GM06990 (cell line): ENCODE measurements at places on chromosomes 11 and 22.

- no peak for DNase-seq
Observed at GRCh38 chr22:49299821-49300231, 527.8 kb downstream of the BRD1 start.

DNA sequence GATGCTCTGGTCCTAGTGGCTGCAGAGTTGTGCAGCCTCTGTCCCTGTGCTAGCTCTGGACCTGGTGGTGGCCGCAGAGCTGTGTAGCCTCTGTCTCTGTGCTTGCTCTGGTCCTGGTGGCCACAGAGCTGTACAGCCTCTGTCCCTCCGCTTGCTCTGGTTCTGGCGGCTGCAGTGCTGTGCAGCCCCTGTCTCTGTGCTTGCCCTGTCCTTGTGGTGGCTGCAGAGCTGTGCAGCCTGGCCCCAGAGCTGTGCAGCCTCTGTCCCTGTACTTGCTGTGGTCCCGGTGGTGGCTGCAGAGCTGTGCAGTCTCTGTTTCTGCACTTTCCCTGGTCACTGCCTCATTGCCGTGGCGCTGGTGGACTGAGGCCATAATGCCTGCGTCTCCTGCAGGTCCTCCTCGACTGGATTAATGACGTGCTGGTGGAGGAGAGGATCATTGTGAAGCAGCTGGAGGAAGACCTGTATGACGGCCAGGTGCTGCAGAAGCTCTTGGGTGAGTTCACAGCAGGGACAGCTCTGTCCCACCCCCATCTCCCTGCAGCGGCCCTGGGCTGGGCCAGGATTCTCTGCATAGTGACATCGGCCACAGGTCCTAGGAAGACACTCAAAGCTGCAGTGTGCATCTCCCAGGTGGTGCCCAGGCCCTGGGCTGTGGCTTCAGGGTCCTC lies 61.9 kb upstream of the PARVG start:
- DNase-seq, result no peak

GRCh38 chr22:24389680-24390079 lies 37.7 kb upstream of the ADORA2A start:
- DNase-seq, result no peak

- peak; percentile 34 for DNase-seq
Observed at GRCh38 chr11:88327462-88328143, 9.9 kb downstream of the CTSC start.

DNA sequence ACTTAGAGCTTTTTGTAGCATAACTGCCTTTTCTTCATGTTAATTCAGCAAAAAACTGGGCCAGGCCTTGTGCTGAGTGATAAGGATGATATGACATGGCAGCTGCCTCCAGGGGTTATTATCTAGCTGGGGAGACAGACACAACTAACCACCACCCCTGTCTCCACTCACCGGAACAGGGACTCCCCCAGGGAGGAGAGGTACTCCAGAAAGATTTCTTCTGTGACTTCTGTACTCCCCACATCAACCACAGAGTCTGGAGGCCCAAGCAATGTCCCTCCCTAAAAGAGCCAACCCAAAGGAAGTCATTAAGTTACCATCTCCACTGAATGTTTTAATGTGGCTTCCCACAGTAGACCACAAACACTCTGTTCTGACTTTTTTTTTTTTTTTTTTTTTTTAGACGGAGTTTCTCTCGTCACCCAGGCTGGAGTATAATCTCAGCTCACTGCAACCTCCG lies 14.3 kb upstream of the PMM1 start:
- peak; percentile 62 for DNase-seq

DNA sequence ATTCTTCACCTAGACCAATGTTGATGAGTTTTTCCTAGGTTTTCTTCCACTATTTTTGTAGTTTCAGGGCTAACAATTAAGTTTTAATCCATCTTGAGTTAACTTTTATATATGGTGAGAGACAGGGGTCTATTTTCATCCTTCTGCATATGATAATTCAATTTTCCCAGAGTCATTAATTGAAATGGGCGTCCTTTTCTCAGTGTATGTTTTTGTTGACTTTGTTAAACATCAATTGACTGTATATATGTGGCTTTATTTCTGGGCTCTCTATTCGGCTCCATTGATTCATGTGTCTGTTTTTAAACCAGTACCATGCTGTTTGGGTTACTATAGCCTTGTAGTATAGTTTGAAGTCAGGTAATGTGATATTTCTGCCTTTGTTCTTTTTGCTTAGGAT lies 282.1 kb downstream of the INSC start:
- DNase-seq, result no peak

DNA sequence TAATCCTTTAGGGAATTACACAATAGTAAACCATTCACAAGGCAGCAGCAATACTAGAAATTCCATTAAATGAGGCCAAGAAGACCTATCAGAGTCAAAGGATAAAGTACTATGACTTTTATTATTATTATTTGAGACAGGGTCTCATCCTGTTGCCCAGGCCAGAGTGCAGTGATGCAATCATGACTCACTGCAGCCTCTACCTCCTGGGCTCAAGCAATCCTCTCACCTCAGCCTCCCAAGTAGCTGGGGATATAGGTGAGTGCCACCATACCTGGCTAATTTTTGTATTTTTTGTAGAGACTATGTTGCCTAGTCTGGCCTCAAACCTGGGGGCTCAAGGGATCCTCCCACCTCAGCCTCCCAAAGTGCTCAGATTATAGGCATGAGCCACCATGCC lies 51.8 kb downstream of the TTC28 start:
- DNase-seq, result no peak

DNA sequence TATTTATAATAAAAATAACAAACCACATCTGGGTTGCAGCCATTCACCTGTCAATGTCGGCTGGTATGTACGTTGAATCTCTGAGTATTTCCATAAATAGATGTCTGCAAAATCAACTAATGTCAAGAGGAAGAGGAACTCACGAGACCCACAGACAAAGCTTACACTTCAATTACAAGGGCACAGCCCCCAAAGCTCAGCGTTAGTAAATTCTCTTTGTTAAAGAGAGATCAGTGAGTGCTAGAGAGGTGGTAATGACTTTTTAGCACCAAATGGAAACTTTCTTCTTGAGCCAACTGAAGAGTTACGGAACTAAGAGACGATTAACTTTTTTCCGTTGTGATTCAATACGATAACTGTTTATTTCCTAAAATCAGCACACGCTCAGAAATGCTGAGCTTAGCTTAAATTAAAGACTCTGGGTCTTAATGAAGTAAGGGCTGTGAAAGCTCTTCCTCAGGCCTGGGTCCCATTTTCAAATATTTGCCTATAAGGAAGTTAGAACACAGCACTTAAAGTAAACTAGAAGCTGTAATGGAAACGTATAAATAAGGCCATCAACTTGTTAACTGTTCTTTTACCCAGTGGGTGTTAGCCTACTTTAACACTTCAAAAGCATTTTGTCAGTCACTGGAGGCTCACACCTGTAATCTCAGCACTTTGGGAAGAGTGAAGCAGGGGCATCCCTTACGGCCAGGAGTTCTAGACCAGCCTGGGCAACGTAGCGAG lies 22.8 kb upstream of the TFIP11 start:
- peak; percentile 44 for DNase-seq

DNA sequence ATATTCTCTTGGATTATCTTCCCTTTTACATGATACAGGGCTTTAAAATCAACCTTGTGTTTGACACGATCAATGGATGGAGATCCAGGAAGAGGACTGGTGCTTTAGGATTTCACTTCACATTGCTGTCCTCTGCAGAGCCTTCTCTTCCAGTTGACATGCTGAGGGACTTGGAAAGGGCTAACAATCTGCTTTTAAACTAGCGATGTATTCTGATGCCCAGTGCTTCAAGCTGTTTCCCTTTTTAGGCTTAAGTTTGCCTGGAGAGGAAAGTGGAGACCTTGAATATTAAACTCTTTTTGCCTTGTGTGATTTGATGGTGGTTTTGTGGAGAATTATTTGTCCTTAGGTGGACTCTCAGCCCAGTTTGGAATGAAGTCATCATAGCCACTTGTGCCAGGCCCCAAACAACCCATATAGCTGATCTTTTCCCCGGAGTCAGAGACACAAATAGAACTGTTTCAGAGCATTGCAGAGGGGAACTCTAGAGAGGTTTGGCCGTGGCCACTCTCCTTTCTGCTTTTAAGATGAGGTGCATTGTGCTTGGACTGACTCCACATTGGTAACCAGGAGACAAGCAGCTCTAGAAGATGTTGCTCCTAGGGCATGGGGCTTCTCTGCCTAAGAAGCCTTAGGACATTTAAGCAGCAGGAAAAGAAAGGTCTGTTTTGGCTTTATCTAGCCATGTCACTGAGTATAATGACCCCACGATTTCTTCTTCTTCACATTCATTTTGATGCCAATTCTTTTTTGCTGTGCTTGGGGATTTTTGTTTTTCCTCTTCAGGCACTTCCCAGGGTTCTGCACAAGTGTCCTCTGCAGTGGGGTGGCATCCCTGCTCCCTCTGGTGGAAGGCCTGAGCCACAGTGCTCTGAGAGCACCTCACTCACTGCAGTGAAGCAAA lies 152.8 kb downstream of the NCAM1 start:
- DNase-seq, result no peak

- no peak for DNase-seq
Observed at GRCh38 chr11:86737230-86737629, 63.1 kb upstream of the PRSS23 start.

DNA sequence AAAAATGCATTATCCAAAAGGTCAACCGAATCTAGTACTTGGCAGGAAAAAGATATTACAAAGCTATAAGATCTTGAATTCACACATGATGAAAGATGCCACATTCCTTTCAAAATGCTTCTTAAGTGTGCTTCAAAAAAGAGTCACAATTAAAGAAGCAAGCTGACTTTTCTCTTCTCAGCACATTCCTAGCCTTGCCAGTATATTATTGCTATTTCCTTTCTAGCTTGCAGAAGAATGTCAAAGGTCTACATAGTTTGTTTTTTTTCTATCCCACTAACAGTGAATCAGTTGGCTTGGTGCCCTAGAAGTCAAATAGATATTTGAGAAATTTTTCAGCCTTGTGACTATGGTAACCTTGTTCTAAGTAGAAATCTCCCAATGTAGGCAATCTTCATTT lies 56.8 kb downstream of the GUCY1A2 start:
- no peak for DNase-seq

DNA sequence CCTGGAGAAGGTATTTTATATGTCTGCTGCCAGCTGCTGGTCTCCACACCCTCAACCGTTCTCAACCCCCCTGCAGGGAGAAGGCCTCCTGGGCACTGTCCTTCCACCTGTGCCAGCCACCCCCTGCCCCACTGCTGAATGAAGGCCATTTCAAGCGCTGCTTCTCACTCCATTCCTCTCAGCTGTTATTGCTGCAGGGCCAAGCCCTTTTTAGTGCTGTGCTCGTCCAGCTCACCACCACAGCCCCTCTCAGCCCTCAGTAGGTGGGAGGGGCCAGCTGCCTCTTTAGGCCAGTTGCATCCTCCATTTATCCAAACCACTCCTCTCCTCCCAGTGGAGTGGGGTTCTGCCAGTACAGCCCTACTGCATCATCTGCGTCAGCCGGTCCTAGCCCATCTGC lies 1.8 kb upstream of the WBP2NL start:
- no peak for DNase-seq

GRCh38 chr11:128424851-128425285 lies 162.5 kb downstream of the ETS1 start:
- no peak for DNase-seq

DNA sequence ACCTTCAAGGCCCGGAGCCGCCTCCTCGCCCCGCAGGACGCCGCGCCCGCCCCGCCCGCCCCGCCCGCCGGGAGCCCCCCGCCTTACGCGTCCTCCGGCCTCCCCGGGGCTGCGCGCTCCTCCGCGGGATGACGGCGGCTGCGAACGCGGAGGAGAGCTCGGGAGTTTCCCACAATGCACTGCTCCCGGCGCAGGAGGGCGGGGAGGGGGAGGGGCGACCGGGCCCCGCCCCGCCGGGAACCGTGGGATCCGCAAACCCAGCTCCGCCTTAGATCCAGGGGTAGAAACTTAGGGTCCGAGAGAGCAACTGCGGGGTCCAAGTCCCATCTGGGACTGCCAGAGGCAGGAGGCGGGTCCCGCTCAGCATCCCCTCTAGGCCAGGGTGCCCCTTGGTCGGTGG lies at the start of gene CEND1:
Gene CEND1 (minus strand): TSS at position 148 of the 400 bp plus-strand sequence. CDS start 1,514 bp downstream, outside the sequence.
- DNase-seq, result peak; percentile 72

DNA sequence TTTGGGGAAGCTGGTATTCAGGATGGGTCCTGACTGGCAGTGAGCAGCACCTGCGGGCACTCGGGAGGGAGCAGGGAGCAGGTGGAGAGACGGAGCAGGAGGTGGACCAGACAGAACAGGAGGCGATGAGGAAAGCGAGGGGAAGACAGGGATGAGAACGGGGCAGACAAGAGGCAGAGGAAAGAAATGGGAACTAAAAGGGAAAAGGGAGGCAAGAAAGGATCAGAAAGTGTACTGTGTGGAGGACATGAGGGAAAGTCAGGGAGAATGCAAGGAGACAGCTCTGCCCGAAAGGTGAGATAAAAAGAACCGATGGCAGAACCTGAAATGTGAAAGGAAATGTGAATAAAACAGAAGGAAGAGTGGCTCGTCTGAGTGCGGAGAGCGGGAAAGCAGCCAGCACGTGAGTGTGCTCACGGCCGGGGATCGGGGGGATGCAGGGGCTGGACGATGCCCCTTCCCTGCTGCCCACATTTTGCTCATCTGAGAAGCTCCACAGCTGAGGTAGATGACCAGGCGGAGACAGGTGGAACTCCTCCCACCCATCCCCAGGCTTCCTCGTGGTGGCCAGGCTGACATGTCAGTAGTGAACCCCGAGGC lies 494.4 kb upstream of the B3GAT1 start:
- DNase-seq, result no peak

- no peak for DNase-seq
Observed at GRCh38 chr22:37115032-37115431, 5.5 kb upstream of the TMPRSS6 start.

- no peak for DNase-seq
Observed at GRCh38 chr11:130483124-130483523, 34.7 kb downstream of the ADAMTS15 start.

GRCh38 chr11:114058026-114058706 lies 1.3 kb upstream of the ZBTB16 start:
- no peak for DNase-seq

GRCh38 chr11:3052109-3052479 lies 5.1 kb downstream of the CARS1 start:
- DNase-seq, result no peak

- DNase-seq, result no peak
Observed at GRCh38 chr11:86999859-87000753, 37.6 kb upstream of the TMEM135 start.

- no peak for DNase-seq
Observed at GRCh38 chr11:1917523-1918435, 1.7 kb upstream of the TNNT3 start.

- peak; percentile 46 for DNase-seq
Observed at GRCh38 chr11:115469361-115469760, 34.9 kb downstream of the CADM1 start.

- no peak for DNase-seq
Observed at GRCh38 chr11:13303668-13304649, 26.4 kb downstream of the BMAL1 start.

GRCh38 chr11:116170526-116171120 lies 602.2 kb downstream of the BUD13 start:
- DNase-seq, result no peak
